Renal cortex interstitium (tissue), 15 donors: ENCODE measurements at places on chromosomes 4 and X. TPM values are rescaled to one million over a fixed set of nuclear protein-coding genes. Genes with fewer than 3 reads are reported as not detected.

Gene F8A3
- polyA plus RNA-seq: 1.9 TPM

- no peak for DNase-seq
These were observed 5.7 kb upstream of the NHS start for GRCh38 chrX:17369309-17369708.

Gene CENPVL1
- 0.32 TPM for polyA plus RNA-seq

DNA sequence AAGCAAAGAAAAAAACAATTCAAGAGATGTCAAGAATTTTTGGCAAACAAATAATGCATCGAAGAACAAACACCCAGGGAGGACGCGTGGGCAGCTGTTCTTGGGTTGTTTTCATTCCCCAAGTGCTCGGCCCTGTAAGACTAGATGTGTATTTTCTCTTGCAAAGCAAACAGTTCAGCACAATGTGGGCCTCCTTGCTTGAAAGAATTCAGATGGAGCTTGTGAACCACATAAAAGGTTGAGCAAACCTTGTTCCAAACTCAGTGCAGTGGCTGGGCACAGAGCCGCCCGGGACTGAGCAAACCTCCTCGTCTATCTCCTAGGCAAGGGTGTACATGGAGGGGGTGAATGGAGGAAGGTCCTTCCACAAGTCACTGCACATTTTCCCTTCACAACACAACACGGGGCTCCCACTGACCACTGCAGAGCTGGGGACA is 82.4 kb downstream of the HTRA3 start:
- DNase-seq: peak; percentile 56

Gene TRIML2
- polyA plus RNA-seq: not detected

Gene GAGE12E
- polyA plus RNA-seq: not detected

Gene KLB
- polyA plus RNA-seq: 0.22 TPM

Gene LRP2BP
- polyA plus RNA-seq: 2.6 TPM

Gene GABRG1
- polyA plus RNA-seq: 0.23 TPM

DNA sequence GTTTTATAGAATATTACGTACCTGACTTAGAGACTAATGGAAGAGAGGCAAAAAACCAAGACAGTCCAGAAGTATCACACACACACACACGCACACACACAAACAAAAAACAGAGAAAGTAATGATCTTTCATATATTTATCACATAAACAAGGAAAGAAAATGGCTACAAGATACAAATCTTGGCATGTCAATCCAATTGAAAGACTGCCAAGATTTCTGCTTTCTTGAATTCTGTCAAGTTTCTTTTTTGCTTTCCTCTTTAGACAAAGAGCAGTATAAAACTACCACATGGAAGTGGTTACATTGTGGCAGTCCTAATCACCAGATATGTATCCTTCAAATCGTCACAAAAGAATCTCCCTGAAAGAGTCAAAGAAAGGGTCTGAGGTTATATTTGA is 2097.4 kb upstream of the AGA start:
- no peak for DNase-seq

Gene TMEM33
- 48.6 TPM for polyA plus RNA-seq

DNA sequence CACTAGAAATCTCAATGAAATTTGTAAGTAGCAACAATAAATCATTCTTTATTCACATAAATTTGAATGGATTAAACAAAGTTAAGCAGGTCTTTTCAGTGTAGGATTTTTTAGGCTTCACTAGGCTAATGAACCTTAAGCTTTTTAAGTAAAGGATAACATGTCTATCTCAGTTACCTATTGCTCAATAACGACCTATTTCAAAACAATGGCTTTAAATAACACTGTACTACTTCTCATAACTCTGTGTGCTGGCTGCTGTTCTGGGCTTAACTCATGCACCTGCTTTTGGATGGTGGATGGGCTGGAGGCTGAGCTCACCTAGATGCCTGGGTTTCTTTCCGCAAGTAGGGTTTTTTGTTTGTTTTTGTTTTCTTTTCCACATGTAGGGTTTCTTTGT is 495.0 kb upstream of the SLIT2 start:
- DNase-seq: no peak

GRCh38 chr4:72900952-72901351 is 168.6 kb downstream of the COX18 start:
- DNase-seq: no peak

Gene TCEAL5
- polyA plus RNA-seq: 17.8 TPM

Gene BGN
- 162 TPM for polyA plus RNA-seq

DNA sequence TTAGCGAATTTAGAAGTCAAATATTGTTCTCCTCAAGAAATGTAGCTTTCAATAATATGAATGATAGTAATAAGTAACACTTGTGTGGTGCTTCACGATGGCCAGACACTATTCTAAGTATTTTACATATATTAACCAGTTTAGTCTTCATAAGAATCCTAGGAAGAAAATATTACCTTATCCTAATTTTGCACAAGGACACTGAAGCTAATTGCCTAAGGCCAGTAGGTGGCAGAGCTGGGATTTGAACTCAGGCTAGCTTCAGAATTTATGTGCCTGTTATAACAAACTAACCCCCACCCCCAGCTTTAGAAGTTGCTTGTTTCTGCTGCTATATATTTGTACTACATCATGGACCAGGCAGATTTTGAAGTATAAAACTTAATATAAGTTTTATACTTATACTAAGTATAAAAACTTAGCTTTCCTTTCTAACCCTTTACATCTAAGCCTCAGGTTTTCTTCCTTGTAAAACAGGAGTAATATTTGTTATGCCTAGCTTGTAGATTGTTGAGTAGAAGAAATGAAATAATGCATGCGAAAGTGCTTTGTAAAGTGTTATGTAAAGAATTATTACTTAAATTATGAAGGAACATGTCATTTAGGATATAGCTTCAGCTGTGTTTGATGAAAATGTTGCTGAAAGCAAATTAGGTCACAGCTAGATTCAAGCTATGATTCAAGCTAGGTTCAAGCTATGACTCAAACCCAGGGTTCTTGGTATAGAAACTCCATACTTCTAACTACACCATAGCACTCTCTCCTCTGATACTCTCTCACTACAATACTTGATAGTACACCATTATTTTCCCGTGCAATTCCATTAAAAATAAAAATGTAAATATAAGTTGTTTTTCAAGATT is 4.2 kb upstream of the CDS1 start:
- DNase-seq: no peak

GRCh38 chr4:185143601-185143969 is 519 bp downstream of the SLC25A4 start:
- peak; percentile 36 for DNase-seq

- DNase-seq: no peak
These were observed 204.4 kb downstream of the PPARGC1A start for GRCh38 chr4:23685471-23685870.

Gene USP17L26
- not detected for polyA plus RNA-seq

- no peak for DNase-seq
These were observed 1.4 kb downstream of the MID1 start for GRCh38 chrX:10618961-10619360.

- no peak for DNase-seq
These were observed 634.7 kb upstream of the BOD1L1 start for GRCh38 chr4:14262221-14262620.

Gene RRH
- polyA plus RNA-seq: 0.34 TPM

Gene FMR1NB
- not detected for polyA plus RNA-seq

GRCh38 chr4:69075061-69075792 is 21.0 kb upstream of the UGT2B7 start:
- DNase-seq: no peak

GRCh38 chrX:9635803-9636202 is 129.8 kb downstream of the GPR143 start:
- DNase-seq: no peak

- DNase-seq: no peak
These were observed 826.2 kb upstream of the TENM3 start for GRCh38 chr4:181416966-181417365.

GRCh38 chr4:74366367-74366911 is 1.5 kb downstream of the EREG start:
- no peak for DNase-seq

- DNase-seq: no peak
These were observed 232.2 kb upstream of the FMR1 start for GRCh38 chrX:147679356-147680005.

Gene GAGE12G
- polyA plus RNA-seq: not detected

Gene POF1B
- 0.34 TPM for polyA plus RNA-seq

- DNase-seq: no peak
These were observed 25.0 kb upstream of the BBS12 start for GRCh38 chr4:122707497-122707896.

GRCh38 chr4:138449938-138450337 is 207.8 kb upstream of the SLC7A11 start:
- DNase-seq: no peak

Gene ETDB
- not detected for polyA plus RNA-seq

DNA sequence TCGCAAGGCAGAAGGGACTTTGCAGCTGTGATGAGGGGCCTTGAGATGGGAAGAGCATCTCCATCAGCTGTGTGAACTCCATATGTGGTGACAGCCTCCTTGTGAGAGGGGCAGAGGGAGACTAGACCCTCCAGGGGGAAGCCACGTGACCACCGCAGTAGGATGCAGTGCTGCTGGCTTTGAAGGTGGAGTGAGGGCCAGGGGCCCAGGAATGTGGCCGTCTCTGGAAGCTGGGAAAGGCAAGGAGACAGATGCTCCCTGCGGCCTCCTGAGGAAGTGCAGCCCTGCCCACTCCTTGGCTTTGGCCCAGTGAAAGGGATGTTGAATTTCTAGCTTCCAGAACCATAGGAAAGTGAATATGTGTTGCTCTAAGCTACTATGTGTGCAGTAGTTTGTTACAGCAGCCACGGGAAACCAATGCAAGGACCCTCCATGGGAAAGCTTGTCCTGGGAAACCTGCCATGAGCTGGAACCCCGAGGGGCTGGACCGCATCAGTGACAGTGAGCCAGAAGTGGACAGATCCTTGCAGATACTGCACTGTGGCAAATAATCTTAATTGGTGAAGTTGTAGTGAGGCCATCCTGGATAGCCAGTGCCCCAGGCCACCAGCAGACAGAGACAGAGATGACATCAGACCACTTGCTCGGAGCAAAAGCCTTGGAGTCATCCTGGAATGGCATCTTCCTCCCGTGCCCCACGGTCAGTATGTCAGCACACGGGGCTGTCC is 35.4 kb upstream of the SORCS2 start:
- no peak for DNase-seq

Gene SRPX2
- 14.3 TPM for polyA plus RNA-seq

Gene ABCG2
- 6.8 TPM for polyA plus RNA-seq

- DNase-seq: no peak
These were observed 48.8 kb downstream of the FAM120C start for GRCh38 chrX:54134269-54134668.

Gene DOK7
- polyA plus RNA-seq: 2.2 TPM

- no peak for DNase-seq
These were observed 1476.9 kb downstream of the PCDH18 start for GRCh38 chr4:136055360-136055759.

Gene PNPLA4
- polyA plus RNA-seq: 26.2 TPM

GRCh38 chrX:9498236-9498635 is 33.4 kb downstream of the TBL1X start:
- no peak for DNase-seq

Gene SHOX
- polyA plus RNA-seq: 0.06 TPM

DNA sequence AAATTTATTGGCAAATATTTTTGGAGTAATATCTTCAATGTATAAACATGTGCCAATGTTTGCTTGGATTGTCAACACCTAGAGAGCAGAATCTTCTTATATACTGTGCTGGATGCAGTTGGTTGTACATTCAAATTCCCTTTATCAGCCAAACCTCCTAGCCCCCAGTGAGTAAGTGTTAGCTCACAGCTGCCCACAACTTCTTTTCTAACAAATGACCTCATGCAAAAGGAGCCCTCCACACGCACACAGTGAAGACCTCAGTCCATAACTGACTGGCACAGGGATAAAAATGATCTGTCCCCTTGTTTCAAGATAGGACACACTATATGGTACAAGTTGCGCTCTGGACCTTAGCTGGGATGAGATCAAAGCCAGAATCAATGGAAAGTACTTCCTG is 458.0 kb upstream of the NWD2 start:
- DNase-seq: no peak

GRCh38 chr4:83629945-83630721 is 94.2 kb downstream of the GPAT3 start:
- no peak for DNase-seq
